ENCODE measurements at places on chromosomes 12 and 14.

- H3K36me3 ChIP-seq = no peaks in the 10 kb centered on the region
- no peak overlapping the region for H3K4me3 ChIP-seq
- H3K4me1 ChIP-seq = no peaks in the 10 kb centered on the region
- no peaks in the 10 kb centered on the region for H3K27me3 ChIP-seq
Measured at GRCh38 chr12:76311796-76312195, 36.4 kb downstream of the BBS10 start.

- no peak overlapping the region for H3K27ac ChIP-seq
- no peak for DNase-seq
- H3K36me3 ChIP-seq = no peaks in the 10 kb centered on the region
- no peaks in the 10 kb centered on the region for H3K4me1 ChIP-seq
- H3K27me3 ChIP-seq = no peaks in the 10 kb centered on the region
Measured at GRCh38 chr12:114852976-114853529, 169.1 kb upstream of the TBX3 start.

GRCh38 chr14:20438664-20439063 lies 2.7 kb upstream of the KLHL33 start:
- H3K36me3 ChIP-seq = no peaks in the 10 kb centered on the region
- H3K27ac ChIP-seq = no peak overlapping the region
- DNase-seq = no peak
- H3K4me1 ChIP-seq = peaks cover 9% of the 10 kb centered on the region
- peaks cover 11% of the 10 kb centered on the region for H3K27me3 ChIP-seq
- no peak overlapping the region for H3K4me3 ChIP-seq

- no peak overlapping the region for H3K4me3 ChIP-seq
- H3K27me3 ChIP-seq = no peaks in the 10 kb centered on the region
- DNase-seq = no peak
- H3K36me3 ChIP-seq = peaks cover 25% of the 10 kb centered on the region
Measured at GRCh38 chr12:31303466-31303865, 22.5 kb downstream of the SINHCAF start.

- DNase-seq = no peak
- peak overlapping the region; percentile 1 for H3K4me3 ChIP-seq
- no peaks in the 10 kb centered on the region for H3K27me3 ChIP-seq
- peak overlapping the region; percentile 91 for H3K27ac ChIP-seq
Measured at GRCh38 chr12:108691998-108692808, 39.1 kb downstream of the CORO1C start.

DNA sequence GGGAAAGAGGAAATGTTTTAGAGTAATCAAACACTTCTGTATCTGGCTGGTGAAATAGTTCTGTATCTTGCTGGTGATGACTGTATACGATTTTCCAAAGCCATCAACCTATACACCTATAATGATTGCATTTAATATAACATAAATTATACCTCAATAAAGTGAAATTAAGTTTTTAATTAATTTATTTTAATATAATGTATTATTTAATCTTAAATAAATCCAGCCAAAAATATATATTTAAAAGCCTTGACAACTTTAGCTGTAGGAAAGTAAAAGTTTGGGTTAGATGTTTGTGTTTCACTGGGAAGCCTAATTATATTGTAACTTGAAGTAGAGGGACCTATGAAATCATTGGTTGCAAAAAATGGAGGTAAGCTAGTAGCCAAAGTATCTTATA lies 654.8 kb upstream of the MIS18BP1 start:
- H3K36me3 ChIP-seq = no peaks in the 10 kb centered on the region
- H3K27ac ChIP-seq = no peak overlapping the region
- DNase-seq = no peak

- no peaks in the 10 kb centered on the region for H3K27me3 ChIP-seq
- H3K27ac ChIP-seq = peak overlapping the region; percentile 98
- peak; percentile 79 for DNase-seq
- H3K4me3 ChIP-seq = peak overlapping the region; percentile 67
Measured at GRCh38 chr12:55931780-55932550, 1.0 kb downstream of the DGKA start.

GRCh38 chr12:475286-475685 lies 15.5 kb downstream of the B4GALNT3 start:
- no peaks in the 10 kb centered on the region for H3K4me1 ChIP-seq
- H3K36me3 ChIP-seq = no peaks in the 10 kb centered on the region
- H3K27me3 ChIP-seq = no peaks in the 10 kb centered on the region
- H3K4me3 ChIP-seq = no peak overlapping the region
- H3K27ac ChIP-seq = no peak overlapping the region

DNA sequence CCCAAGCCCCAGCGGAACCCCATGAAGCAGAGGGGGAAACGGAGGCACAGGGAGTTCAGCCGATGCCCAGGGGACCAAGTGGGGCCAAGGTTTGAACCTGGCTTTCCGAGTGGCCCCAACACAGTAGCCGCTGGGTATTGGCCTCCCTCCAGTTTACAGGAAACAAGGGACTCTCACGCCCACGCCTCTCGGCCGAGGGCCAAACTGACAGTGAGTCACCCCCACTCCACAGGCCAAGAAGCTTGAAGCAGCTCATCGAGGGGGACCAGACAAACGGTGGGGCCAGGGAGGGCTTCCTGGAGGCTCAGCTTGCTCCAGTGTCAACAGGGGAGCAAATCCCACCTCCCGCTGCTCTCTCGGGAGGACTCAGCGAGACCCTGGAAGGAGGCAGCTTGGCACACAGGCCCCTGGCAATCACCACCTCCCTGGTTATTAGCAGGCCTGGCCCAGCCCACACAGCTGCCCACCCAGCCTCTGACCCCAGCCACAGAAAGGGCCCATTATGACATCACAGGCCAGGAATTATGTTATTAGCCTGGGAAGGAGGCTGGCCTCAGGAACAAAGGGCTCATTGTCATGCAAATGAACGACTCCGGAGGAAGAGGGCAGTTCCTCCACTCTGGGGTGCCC lies 54.6 kb downstream of the NCOR2 start:
- DNase-seq = peak; percentile 94
- peak overlapping the region; percentile 82 for H3K27ac ChIP-seq
- no peaks in the 10 kb centered on the region for H3K36me3 ChIP-seq

DNA sequence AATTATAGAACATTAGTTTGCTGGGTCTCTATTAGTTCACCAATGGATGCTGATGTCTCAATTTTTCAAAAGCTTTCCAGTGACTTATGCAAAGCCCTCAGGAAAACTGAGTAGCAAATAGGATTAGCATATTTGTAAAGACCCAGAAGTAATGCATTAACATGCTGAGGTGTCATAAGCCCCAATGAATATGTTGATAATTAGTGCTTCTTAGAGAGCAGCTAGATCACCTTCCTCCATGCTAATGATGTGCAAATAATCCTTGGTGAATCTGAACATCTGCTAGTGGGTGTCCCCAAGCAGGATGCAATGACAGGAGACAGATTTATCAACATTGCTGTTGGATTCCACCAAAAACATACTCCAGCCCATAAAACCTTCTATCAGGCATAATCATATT lies 19.0 kb downstream of the IFNG start:
- no peak overlapping the region for H3K27ac ChIP-seq
- H3K36me3 ChIP-seq = no peaks in the 10 kb centered on the region
- H3K27me3 ChIP-seq = no peaks in the 10 kb centered on the region
- H3K4me1 ChIP-seq = no peaks in the 10 kb centered on the region
